ENCODE measurements at places on chromosomes 12 and 14. TPM values are rescaled to one million over a fixed set of nuclear protein-coding genes. Genes with fewer than 3 reads are reported as not detected.
A peak's percentile ranks its signal among the peaks of the same experiment; 100 is the strongest.

DNA sequence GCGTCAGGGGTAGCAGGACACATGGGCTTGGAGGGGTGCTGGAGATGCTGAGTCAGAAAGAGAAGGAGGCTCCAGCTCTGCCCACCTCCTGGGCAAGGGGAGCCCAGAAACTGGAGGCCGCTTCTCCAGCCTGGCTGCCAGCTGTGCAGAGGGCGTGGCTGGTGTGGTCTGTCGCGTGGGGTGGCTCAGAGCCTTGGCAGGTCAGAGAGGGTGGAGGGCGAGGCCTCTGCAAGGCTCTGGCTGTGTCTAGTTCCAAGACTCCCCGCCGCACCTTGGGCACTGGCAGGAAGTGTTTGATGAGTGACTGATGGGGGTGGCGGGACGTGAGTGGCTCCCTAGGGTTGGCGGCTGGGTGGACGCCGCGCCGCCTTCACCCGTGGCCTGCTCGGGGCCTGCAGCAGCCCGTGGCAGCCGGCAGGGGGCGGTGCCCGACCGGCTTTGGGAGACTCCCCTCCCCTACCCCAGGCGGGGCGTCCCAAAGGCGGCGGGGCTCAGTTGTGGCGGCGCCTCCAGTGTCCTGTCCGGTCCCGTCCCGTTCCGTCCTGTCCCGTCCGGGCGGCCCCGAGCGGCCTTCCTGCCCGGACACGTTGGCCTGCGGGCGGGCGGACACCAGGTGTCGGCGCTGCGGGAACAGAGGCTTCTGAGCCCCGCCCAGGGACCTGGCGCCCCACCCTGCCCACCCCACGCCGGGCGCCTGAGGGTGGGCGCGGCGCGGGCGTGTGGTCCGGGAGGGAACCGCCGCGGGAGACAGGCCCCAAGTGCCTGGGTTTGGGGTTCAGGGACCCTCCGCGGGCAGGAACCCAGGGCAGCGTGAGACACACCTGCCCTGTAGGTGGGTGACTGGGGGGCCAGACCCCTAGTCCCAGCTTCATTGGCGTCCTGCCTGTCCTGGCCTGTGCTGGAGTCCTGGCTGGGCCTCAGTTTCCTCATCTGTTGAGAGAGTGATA, 39.7 kb downstream of the KRT80 start:
- DNase-seq: peak; percentile 77
- H3K4me1 ChIP-seq: peaks cover 63% of the 10 kb centered on the region
- H3K4me3 ChIP-seq: peak overlapping the region; percentile 57
- peaks cover 9% of the 10 kb centered on the region for H3K27me3 ChIP-seq
- peak overlapping the region; percentile 75 for H3K27ac ChIP-seq

GRCh38 chr14:28661171-28661772, 105.3 kb upstream of the FOXG1 start:
- H3K4me3 ChIP-seq: no peak overlapping the region
- H3K27me3 ChIP-seq: no peaks in the 10 kb centered on the region
- H3K36me3 ChIP-seq: no peaks in the 10 kb centered on the region
- no peaks in the 10 kb centered on the region for H3K4me1 ChIP-seq

Gene SSPN
- 67.4 TPM for total RNA-seq

Gene GPR162
- 6.5 TPM for total RNA-seq

Gene TPPP2
- total RNA-seq: 1.6 TPM
